Fibroblast of lung (primary cell): ENCODE measurements at places on chromosomes 6 and 20. TPM values are rescaled to one million over a fixed set of nuclear protein-coding genes. Genes with fewer than 3 reads are reported as not detected.

Gene HLA-A
- total RNA-seq = 280 and 666 TPM in 2 replicates

Gene CTSA
- total RNA-seq = 104 and 116 TPM in 2 replicates

Gene NOTCH4
- 0.77 and 0.99 TPM in 2 replicates for total RNA-seq

Gene GPX5
- total RNA-seq = not detected in 2 replicates

Gene C4A
- total RNA-seq = 21.1 and 46.0 TPM in 2 replicates

Gene FAM184A
- total RNA-seq = 1.3 and 1.7 TPM in 2 replicates

Gene MMP24
- total RNA-seq = under 0.01 and 0.17 TPM in 2 replicates

Gene HBS1L
- total RNA-seq = 88.6 and 118 TPM in 2 replicates

Gene VIP
- not detected in 2 replicates for total RNA-seq

Gene CGA
- not detected in 2 replicates for total RNA-seq

Gene MAPK13
- total RNA-seq = 5.4 and 7.6 TPM in 2 replicates

Gene ANKRD66
- not detected in 2 replicates for total RNA-seq

Gene VSTM2L
- total RNA-seq = 1.5 and 1.7 TPM in 2 replicates
